ENCODE measurements at places on chromosomes 7 and 10.

- DNase-seq = no peak
Measured at GRCh38 chr10:118572256-118573041, 23.0 kb downstream of the PRLHR start.

GRCh38 chr7:22123139-22123538 is 177.4 kb upstream of the CDCA7L start:
- no peak for DNase-seq

DNA sequence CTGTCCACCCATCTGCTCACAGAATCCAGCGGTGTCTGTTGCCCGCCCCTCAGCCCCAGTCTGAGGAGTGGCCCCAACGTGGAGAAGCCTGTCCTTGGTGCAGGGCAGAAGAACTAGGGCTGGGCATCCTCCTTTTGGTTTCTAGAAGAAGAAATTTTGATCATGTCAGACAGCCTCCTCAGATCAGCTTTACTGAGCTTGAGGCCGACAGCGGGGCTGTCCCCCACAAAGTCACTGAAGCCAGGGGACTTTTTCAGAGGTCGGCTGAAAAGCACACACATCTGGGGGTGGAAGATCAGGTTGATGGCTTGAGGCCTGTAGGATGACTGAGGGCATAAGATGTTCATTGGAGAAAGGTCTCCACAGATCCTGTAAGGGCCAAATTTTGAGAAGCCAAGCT is 767.9 kb downstream of the GRID1 start:
- no peak for DNase-seq

GRCh38 chr7:26000841-26001240 is 151.2 kb upstream of the NFE2L3 start:
- no peak for DNase-seq

- DNase-seq = peak; percentile 95
Measured at GRCh38 chr7:7099584-7100014, 82.7 kb upstream of the C1GALT1 start.

- DNase-seq = no peak
Measured at GRCh38 chr10:43211030-43211429, 55.8 kb downstream of the RASGEF1A start.

GRCh38 chr10:61047081-61047480 is 103.1 kb upstream of the RHOBTB1 start:
- peak; percentile 38 for DNase-seq

DNA sequence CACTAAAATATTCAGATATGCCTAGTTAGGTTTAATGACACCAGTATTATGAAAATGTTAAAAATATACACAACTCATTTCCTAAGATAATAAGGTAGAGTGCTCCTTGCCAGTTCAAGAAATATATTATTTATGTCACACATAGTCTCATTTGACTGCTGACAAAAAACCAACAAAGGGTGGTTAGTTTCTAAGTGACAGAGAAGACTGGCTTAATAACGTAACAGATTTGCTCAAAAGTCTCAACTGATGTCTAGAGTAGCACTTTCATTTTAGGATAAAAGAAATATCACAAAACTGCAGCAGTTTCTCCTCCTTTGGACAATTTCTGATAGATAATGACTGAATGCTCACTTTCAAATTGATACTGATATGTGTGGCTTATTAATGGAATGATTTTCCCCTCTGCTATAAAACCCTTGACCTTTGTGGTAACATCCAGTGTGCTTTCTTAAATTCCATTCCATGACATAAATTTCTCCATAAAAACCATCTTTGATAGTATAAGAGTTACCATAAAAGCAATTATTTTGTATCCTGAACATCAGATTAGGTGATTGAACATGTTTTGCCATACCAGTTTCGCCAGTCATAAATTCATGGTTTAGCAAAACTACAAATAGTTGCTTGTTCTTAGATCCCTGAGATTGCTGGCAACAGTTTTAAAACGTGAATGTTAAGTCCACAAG is 94.2 kb downstream of the NRBF2 start:
- DNase-seq = no peak

DNA sequence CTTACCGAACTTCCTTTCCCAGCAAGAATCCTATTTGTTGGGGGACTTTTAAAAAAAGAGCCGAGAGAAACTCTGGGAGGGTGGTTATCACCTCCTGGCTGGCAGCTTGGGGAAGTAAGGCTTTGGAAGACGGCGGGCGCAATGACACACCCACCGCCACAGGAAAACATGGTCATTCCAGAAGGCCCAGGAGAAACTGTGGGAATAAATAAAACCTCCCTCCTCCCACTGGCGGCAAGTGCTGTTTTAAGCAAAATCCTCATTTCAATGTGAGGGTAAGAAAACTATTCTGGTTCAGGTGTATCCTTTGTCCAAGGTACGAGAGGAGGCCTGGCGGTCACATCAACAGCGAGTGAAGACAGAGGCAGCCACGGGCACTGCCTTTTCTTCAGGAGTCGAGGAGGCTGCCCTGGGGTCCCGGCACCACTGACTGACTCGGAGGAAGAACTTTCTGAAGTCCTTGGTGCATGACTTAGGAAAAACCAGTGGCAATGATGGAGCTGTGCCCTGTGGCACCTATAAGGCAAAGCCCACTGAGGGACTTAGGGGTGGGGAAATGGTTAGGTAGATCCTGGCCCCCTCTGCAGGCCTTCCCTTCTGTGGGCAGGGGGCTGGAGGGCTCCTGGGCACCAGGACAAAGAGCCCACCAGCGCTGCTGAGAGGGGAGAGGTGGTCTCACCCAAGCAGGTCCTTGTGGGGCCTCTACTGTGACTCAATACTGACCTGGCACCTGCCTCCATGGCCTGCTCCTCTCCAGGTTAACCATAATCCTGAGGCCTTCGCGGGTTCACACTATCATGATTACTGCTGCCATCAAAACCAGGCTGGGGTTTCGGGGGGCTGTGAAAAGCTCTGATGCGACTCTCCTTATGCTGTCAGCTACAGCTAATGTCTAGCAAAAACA is 21.4 kb downstream of the DNAJB12 start:
- DNase-seq = no peak

DNA sequence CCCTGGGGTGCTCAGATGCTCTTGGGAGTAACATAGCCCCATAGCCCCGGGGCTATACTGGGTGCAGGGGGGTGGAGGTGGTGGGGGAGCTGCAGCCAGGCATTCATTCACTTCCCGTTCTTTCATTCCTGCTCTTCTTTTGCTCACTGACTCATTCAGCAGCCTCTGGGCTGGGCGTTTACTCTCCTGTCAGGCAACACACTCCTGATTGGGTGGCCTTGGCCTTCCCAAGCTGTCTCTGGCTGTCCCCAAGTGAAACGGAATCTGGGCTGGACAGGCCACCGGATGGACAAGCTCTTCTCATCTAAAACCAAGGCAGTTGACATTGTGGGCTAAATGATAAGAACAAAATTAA is 34.6 kb downstream of the CHST3 start:
- peak; percentile 86 for DNase-seq

DNA sequence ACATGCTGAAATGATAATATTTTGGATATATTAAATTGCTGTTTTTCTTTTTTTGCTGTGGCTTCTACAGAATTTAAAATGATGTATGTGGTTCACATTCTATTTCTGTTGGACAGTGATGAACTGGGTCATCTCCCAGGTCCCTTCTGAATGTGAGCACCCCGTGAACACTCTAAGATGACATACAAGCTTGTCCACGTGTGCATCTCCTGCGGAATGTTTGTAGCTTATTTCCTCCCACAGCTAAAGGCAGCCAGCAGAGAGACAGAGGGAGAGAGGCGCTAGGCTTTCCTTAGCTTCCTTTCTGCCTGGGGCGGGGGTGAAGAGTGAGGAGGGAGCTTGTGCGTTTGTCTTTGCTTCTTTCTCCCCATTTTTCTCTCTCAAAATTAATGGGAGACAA is 219.1 kb downstream of the EMX2 start:
- peak; percentile 14 for DNase-seq

DNA sequence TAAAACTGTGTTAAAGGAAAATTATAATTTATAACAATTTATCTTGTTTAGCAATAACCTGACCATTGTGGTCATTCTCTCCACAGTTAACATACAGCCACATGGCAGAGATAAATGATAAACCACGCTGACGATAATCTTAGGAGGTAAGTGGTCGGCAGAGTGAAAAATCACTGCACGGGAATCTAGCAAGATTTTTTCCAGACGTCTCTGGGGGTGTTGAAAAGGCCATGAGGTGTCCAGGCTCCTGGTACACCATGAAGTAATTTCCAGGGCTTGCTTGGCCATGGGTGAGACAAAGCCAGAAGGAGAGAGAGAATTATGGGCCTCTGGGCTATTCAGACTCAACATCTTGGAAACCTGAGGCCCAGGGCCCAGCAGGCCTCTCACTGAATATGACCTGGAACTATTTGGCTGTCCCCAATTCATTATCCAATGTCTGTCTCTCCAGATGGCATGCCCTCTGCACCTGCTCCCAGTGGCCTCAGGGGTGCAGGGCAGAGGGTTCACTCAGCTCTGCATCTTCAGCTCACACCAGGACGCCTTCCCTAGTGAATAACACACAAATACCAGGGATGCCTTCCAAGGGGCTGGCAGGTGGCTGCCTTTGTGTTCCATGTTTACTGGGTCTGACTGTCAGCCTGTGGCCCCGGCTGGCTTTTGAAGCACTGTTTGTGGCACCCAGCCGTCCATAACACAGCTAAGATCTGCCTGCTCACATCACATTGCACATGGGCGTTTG is 590.4 kb upstream of the PFKP start:
- no peak for DNase-seq

DNA sequence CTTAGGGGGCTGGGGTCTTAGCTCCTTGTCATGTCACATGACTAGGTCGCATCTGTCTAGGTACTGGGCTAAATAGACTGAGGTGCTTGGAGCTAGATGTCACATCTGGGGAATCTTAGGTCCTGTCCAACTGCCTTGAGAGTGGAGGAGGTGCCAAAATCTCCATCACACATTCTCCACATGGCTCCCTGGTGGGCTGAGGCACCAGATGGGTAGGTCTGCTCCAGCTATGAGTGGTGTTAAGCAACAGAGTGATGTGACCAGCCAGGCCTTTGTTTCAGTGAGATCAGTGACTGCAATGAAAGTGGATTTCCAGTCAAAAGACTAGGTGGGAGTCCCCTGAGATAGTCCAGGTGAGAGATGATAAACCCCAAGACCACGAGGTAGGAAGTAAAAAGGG is 251.8 kb downstream of the BMPER start:
- peak; percentile 62 for DNase-seq

- DNase-seq = no peak
Measured at GRCh38 chr10:35569111-35569707, 35.9 kb upstream of the GJD4 start.

DNA sequence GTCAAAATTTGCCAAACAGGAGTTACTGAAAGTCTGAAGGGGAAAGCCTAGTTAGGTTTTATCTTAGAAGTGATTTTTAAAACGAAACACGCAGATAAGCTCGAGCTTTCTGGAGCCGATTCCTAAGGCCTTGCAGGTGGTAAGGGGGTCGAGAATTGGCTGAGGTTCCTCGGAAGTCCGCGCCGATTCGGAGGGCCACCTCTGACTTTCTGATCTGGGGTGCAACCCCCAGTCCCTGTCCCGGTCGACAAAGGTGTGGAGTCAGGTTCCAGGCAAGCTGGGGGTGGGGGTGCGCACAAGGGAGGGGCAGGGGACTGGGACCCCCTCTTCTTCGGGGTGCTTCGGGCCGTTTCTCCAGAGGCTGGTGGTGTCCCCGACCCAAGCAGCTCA is 701 bp upstream of the CUL1 start:
- DNase-seq = no peak

DNA sequence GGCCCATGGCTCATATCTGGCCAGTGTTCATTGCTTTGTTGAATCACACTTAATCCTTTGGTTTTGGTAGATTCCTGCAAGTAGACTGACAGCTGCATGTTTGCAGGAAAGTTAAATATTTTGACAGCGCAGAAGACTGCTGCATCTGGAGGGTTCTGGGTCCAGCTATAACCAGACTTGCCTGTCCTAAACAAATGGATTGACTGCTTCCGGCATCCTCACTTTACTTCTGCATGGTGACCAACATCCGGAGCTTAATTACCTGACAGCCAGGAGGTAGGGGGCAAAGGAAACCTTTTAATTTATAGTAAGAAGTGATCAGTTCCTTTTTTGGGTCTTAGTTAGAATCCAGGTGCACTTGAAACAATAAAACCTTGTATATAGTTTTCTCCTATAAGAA is 263.3 kb downstream of the SNX10 start:
- no peak for DNase-seq

DNA sequence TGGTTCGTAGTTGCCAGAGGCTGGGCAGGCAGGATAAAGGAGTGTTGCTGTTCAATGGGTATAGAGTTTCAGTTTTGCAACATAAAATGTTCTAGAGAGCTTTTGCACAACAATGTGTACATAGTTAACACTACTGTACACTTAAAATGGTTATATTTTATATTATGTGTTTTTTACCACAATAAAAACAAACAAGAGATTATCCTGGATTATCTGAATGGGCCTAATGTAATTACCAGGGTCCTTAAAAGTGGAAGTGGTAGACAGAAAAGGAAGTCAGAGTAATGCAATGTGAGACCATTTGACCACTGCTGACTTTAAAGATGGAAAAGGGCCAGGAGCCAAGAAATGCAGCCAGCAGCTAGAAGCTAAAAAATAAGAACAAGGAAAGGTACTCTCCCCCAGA is 159.7 kb downstream of the SGMS1 start:
- DNase-seq = no peak

- DNase-seq = peak; percentile 72
Measured at GRCh38 chr10:69766161-69766910, 35.4 kb upstream of the COL13A1 start.

GRCh38 chr10:118012952-118013525 is 33.7 kb downstream of the RAB11FIP2 start:
- DNase-seq = no peak

DNA sequence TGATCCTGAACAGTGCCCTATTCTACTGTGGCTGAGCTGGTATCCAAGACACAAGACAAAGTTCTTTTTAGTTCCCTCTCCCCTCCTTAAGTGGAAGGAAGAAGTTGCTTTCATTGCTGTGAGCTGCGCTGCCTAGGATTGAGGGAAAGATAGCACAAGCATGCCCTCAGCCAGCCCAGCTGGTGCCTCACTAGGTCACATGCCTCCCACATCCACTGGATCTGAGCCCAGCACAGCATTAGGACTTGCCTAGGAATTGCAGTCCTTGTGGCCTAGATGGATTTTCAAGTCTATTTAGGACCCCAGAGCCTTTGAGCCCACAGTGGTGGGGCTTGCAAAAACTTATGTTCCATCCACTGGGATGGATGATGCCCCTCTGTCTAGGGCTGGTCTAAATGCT is 214.2 kb downstream of the ZNF248 start:
- DNase-seq = no peak

GRCh38 chr10:50375051-50375452 is 123.7 kb upstream of the ASAH2 start:
- DNase-seq = no peak

GRCh38 chr10:48899781-48900180 is 39.9 kb downstream of the LRRC18 start:
- no peak for DNase-seq

All from fibroblast of skin of scalp (primary cell).